ENCODE measurements at places on chromosomes 2 and 18. TPM values are rescaled to one million over a fixed set of nuclear protein-coding genes. Genes with fewer than 3 reads are reported as not detected.
A peak's percentile ranks its signal among the peaks of the same experiment; 100 is the strongest.

GRCh38 chr2:42256505-42256904, 87.4 kb downstream of the EML4 start:
- no peak for DNase-seq

DNA sequence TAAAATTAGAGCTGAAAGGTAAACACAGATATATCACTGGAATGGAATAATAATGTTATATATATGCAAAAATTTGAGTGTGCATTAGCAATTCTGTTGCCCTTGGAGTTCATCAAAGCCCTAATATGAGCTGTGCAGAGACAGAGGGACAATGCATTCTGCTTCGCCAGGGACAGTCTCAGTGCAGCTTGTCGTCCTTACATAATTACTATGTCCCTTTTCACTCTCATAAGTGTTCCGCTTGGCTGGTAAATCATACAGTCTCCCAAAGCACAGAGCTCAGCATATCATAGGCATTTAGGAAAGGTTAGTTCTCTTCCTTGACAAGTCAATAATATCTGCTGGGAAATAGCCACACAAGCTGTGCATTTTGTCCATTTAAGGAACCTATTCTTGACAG, 30.7 kb downstream of the MAPK4 start:
- DNase-seq = no peak

DNA sequence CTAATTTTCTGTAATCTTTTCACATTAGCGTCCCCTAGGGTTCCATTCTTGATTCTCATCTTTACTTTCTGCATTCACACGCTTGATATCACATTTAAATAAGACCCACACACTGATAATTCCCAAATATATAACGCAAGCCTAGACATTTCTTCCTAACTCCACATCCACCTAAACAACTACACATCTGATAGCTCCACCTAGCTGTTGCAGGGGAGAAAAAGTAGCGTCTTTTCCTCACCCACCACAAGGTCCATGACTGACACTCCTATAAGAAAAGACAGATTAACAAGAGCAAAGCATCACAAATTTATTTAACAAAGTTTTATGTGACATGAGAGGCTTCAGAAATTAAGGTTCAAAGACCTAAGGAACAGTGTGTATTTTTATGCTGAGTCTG, 862.2 kb upstream of the DDX18 start:
- DNase-seq = no peak

DNA sequence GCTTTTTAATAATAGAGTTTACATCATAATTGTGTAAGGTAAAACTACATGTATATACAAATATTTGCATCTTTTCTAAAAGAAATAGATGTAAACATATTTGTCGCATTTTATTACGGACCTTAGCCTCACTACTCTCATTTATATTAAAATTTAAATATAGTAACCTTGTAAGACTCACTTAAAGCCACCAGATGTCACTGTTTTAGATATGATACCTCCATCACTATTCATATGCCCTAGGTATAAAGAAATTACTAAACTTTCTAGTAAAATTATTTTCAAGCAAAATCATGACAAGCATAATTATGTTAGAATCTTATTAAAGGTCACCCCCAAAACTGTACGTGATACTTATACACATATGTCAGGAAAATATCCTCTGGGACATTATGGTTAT, 674.3 kb upstream of the REG3G start:
- no peak for DNase-seq

DNA sequence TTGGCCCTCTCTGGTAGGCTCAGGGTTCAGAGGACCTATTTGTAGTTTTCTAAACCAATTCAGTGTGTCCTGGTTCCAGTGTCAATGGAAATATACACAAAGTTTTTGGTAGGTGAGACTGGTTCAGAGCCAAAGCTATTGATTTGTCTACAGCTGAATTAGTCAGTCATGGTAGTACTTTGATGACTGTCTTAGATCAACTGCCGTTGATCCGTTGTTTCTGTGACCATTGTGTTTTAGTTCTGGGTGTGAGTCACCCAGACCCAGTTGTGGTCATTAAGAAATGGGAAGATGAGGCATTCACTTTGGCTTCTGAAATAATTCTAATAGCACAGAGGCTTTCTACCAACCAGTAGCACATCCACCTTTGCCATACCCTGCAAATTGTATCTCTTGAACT, 16.0 kb upstream of the RPE start:
- no peak for DNase-seq

- DNase-seq = no peak
These were observed 7.4 kb downstream of the CNNM4 start for GRCh38 chr2:96768083-96768561.

- no peak for DNase-seq
These were observed 75.3 kb downstream of the INHBB start for GRCh38 chr2:120421126-120421829.

- DNase-seq = peak; percentile 63
These were observed 55.4 kb upstream of the MAP2 start for GRCh38 chr2:209368406-209368805.

GRCh38 chr2:224401641-224402342, at the start of gene FAM124B:
Gene FAM124B (minus strand): TSS chr2:224402107. CDS start chr2:224401768, 339 bp downstream.
- DNase-seq = peak; percentile 6

GRCh38 chr2:236177967-236178889, 10.0 kb upstream of the GBX2 start:
- DNase-seq = peak; percentile 75

GRCh38 chr2:218137514-218137913, 11.7 kb downstream of the CXCR2 start:
- no peak for DNase-seq

GRCh38 chr2:139477618-139478017, 697.4 kb upstream of the NXPH2 start:
- no peak for DNase-seq

- DNase-seq = no peak
These were observed 16.3 kb downstream of the FBLN7 start for GRCh38 chr2:112154246-112155117.

- DNase-seq = peak; percentile 78
These were observed 135.8 kb downstream of the HDAC4 start for GRCh38 chr2:239264838-239265651.

- peak; percentile 34 for DNase-seq
These were observed 607.5 kb upstream of the SLC39A10 start for GRCh38 chr2:195049372-195050031.

- no peak for DNase-seq
These were observed 98.2 kb upstream of the NPAS2 start for GRCh38 chr2:100721693-100722092.

DNA sequence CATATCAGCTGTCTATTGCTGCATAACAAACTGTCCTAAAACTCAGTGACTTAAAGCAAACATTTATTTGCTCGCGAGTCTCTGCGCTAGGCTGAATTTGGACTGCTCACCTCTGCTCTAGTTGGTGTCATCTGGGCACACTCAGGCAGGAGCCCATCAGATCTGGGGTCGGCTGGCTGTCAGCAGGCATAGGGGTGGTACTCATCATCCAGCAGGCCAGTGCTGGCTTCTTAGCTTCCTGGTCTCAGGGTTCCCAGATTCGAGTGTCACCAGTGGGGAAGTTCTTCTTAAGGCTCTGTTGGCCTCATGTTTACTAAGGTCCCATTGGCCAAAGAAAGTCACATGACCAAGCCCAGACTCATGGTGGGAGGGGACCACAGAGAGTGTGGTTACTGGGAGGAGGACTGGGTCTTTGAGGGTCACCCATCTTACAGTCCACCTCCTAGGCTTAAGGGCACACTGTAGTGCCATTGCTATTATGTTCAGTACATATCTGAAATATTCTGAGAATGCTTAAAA, 71.6 kb upstream of the ATG16L1 start:
- DNase-seq = no peak

- no peak for DNase-seq
These were observed 88.6 kb upstream of the ID2 start for GRCh38 chr2:8593243-8593642.

GRCh38 chr2:206276169-206276942, 1.9 kb downstream of the ZDBF2 start:
- no peak for DNase-seq

GRCh38 chr2:175805442-175806124, 196.5 kb downstream of the LNPK start:
- DNase-seq = peak; percentile 56

DNA sequence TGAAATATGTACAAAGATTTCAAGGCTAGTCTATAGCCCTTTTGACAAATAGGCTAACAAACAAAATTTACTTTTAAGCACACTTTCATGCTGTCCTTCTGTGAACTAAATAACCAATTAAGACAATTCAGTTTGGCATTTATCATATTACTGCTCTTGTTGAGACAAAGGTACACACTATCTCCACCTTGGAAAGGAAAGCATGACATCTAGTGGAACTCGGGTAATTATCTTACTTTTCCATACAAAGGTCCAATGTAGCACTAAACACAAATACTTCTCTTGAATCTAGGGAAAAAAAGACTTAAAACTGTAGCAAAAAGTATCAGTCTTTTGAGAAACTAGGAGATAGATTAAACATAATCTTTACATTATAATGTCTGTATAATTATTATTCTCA, 125.0 kb upstream of the CD226 start:
- DNase-seq = no peak

- DNase-seq = no peak
These were observed 714.1 kb downstream of the KCNJ3 start for GRCh38 chr2:155412598-155412997.

DNA sequence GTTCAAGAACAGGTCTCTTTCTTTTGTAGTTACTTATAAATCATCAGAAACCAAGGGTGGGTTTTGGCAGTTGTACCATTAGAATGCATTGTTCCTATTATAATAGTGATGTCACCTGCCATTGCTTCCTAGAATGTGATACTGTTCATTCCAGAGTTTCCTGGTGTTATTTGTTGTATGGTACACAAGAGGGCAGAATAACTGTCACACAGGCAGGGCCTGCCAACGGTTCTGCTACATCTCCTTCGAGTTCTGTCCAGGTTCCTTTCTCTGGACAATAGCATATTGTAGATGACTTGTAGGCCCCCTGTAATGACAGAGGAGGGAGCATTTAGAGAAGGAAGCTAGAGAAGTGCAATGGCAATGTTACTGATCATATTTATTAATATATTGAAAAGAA, 98.3 kb downstream of the KLHL14 start:
- DNase-seq = no peak

DNA sequence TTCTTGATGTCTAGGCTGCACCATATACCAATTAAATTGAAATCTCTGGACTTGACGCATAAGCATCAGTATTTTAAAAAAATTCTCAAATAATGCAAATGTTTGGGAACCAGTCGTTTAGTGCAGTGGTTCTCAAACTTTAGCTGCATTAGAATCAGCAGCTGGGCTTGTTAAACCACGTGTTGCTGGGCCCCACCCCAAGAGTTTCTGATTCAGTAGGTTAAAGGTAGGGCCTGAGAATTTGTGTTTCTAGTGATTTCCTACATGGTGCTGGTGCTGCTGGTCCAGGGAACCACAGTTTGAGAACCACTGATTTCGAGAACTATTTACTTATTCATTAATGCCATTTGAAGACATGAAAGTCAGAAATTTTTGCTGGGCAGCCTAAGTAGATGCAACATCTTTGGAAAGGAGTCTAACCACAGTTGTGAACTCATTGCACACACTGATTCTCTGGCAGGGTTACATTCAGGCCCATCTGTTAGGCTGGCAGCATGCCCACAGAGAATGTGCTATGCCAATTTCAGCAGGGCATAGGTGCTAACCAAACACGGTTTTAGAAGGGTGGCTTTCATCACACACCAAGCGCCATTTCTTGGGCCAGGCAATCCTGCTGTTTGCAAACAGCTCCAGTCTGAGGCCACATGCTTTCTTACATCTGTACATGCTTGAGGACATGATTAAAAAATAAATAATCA, 26.4 kb upstream of the ATP5MC3 start:
- no peak for DNase-seq

DNA sequence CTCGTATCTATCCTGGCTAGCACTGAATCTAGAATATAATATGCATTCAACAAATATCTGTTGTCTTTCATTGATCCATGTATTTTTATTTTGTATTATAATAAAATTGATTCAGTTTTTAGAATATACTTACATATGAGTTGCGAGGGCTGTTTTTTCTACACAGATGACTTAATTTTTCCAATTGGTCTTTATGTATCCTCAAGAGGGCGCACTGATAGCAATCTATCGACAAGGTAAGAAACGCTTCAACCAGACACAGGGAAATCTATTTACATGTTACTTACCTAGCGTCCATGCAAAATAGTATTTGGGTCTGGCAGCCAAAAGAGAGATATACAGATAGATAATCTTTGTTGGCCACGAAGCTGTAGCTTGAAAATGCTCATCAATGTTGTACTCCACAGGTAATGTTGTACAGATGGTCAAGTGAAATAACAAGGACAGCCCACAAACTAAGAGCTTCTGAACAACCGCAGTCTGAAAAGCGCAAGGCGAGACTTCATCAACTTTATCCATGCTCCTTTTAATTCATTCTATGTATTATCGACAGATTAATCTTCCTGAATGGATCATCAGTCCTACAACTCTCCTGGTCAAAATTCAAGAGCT, 35.5 kb upstream of the KIDINS220 start:
- DNase-seq = peak; percentile 52

DNA sequence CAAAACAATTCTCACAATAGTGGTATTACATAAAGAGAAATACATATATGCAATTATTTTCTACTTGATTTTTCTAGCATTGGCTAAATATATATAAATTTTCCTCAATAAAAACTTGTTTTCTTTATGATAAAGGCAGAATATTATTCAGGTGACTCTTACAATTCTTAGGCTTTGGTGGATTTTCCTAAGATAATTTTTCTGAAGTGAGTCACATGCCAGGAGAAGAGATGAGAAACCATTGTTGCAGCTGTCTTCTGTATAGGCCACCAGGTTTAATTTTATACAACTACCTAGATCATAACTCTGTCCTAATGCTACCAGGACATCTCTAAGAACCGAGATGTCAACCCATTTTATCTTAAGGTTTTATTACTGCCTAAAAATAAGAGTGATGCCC, 552.4 kb upstream of the CDH2 start:
- DNase-seq = peak; percentile 57

DNA sequence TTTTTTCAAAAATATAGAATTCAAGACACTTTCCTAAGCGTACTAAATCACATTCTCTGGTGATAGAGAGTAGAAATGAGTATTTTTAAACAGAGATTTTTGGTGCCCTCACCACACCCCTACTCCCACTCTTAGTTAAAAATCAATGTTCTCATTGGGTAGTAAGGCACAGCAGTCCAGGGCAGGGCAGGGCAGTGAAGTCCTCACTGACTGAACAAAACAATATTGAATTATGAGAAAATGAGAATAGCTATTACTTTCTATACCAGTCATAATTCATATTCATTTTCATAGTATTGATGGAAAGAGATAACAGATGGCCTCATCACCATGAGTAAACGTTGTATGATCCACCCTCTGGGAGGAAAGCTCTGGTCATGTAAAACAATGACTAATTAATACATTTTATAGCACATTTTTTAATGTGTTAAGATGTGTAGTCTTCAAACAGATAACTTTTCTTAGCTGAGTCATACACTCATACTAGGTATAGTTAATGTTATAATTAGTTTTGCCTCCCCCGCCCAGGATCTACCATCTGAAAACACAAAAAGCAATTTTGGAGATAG, 686.1 kb downstream of the KCNJ3 start:
- no peak for DNase-seq

- no peak for DNase-seq
These were observed 5.1 kb upstream of the DCC start for GRCh38 chr18:52334896-52335295.

SCYGR4 gene
- not detected for total RNA-seq

MTIF2 gene
- 63.9 TPM for total RNA-seq

TCF7L1 gene
- total RNA-seq = not detected

RUFY4 gene
- total RNA-seq = not detected

SP5 gene
- total RNA-seq = 2.1 TPM

TLX2 gene
- 1.7 TPM for total RNA-seq

GPR55 gene
- not detected for total RNA-seq

M1AP gene
- total RNA-seq = not detected

TTR gene
- total RNA-seq = not detected

SERPINB10 gene
- not detected for total RNA-seq

GALR1 gene
- total RNA-seq = not detected

VSNL1 gene
- total RNA-seq = not detected

SLC23A3 gene
- total RNA-seq = 0.67 TPM

MAL gene
- not detected for total RNA-seq

All from A172 (cell line).